Mucosa of gallbladder (tissue), 1 donor: ENCODE measurements at places on chromosomes 13 and 19. TPM values are rescaled to one million over a fixed set of nuclear protein-coding genes. Genes with fewer than 3 reads are reported as not detected.
A peak's percentile ranks its signal among the peaks of the same experiment; 100 is the strongest.

The KLK12 gene
- total RNA-seq = 0.78 TPM

The CCDC70 gene
- total RNA-seq = not detected

The HRC gene
- total RNA-seq = 2.1 TPM

The ATP7B gene
- 54.9 TPM for total RNA-seq

The MLNR gene
- not detected for total RNA-seq

DNA sequence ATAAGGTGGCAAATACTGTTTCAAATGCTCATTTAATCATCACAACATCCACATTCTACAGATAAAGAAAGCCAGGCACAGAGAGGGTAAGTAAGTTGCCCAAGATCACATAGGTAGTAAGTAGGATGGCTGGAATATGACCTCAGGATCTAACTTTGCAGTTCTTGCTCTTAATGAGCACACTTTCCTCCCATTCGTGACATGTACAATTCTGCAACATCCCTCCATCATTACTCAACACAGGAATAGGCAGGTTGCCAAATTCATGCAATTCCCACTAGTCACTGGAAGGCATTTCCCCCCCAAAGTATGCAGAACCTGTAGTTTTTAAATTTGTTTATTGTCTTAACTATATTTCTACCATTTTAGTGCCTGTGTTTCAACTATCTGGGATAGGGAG, 109.2 kb downstream of the OLFM4 start:
- DNase-seq = no peak

DNA sequence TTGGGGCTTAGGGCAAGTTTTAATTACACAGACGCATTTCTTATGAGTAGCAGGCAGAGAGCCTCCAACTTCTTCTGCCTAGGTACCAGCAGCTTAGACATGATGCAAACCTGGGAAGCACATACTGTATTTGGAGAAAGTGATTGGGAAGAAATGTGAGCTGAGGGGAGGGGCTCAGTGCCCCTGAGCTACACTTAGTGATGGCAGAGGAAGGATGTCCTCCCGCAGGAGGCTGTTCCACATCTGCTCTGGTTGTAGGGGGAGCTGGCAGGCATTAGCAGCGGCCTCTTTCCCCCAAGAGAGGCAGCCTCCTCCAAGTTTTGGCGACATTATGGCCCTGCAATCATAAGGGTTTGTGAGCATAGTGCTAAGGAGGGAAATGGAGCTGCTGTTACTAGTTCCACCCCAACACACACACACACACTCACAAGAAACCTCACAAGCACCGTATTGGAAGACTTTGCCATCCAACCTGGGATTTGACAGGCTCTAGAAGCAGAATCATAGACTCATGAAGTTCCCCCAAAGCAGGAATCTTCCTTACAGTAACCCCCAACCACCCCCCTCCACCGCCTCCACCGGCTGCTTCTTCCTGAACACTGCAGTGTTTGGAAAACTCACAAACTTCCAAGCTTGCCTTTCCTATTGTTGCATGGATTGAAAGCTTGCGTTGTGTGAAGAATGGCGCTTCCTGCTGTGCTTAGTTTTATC, 3.3 kb downstream of the ALOX5AP start:
- no peak for DNase-seq

- DNase-seq = no peak
Measured at GRCh38 chr13:49214917-49215376, 5.2 kb upstream of the MLNR start.

DNA sequence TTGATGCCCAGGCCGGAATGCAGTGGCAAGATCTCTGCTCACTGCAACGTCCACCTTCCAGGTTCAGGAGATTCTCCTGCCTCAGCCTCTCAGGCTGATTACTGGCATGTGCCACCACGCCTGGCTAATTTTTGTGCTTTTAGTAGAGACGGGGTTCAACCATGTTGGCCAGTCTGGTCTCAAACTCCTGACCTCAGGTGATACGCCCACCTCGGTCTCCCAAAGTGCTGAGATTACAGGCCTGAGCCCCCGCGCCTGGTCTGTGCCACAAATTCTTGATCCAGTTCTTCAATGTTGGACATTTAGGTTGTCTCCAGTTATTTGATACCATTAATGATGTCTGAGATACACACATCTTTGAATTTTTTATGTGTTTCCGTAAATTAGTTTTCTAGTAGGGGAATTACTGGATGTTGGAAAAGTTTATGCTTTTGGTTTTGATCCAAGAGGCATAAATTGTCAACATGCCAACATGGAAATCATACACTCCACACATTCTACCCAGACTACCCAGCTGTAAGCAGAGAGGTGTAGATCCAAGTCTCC, 525 bp upstream of the COG3 start:
- no peak for DNase-seq

DNA sequence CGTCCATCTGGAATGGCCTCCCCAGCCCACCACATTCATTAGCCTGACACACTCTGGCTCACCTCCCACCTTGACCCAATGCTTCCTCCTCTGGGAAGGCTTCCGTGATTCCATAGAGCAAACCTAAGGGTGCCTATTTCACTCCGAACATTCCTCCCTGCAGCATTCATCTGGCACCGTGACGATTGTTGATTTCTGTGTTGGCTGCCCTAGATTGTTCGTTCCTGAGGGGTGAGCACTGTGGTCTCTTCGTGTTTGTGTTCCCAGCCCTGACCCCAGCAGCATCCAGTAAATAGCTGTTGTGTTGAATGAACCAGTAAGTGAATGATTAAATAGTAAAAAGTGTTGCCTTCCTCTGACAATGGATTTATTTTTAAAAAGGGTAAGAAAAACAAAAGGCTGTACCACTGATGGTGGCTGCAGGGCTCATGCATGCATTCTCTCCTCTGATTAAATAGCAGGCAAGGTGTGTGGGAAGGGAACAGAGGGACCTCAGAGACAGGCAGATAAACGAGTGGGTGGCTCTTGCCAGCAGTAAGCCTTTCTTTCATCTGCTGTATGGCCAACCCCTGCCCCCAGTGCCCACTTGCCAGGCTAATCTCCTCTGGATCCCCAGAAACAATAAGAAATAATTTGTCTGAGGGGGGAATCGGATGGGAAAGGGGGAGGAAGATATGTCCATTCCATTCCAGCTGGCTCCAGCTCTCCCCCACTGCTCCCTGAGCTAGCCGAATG, 48.4 kb upstream of the CACNA1A start:
- DNase-seq = no peak

GRCh38 chr19:15636026-15636425, 4.7 kb upstream of the CYP4F3 start:
- no peak for DNase-seq

DNA sequence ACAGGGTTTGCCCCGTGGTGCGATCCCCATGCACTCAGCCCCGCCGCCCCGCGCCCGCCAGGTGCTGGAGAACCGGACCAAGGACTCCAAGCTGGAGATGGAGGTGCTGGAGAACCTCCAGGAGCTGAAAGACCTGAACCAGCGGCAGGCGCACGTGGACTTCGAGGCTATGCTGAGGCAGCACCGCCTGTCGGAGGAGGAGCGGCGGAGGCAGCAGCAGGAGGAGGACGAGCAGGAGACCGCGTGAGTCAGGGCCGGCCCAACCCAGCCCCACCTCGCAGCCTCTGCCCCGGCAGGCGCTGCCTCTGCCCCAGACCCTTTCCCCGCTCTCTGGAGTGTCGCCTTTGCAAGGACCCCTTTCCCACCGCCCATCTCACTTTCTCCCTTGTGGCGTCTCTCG, 11.3 kb downstream of the YJU2 start:
- DNase-seq = no peak

- DNase-seq = no peak
Measured at GRCh38 chr19:42178791-42179674, 38.4 kb downstream of the DEDD2 start.

DNA sequence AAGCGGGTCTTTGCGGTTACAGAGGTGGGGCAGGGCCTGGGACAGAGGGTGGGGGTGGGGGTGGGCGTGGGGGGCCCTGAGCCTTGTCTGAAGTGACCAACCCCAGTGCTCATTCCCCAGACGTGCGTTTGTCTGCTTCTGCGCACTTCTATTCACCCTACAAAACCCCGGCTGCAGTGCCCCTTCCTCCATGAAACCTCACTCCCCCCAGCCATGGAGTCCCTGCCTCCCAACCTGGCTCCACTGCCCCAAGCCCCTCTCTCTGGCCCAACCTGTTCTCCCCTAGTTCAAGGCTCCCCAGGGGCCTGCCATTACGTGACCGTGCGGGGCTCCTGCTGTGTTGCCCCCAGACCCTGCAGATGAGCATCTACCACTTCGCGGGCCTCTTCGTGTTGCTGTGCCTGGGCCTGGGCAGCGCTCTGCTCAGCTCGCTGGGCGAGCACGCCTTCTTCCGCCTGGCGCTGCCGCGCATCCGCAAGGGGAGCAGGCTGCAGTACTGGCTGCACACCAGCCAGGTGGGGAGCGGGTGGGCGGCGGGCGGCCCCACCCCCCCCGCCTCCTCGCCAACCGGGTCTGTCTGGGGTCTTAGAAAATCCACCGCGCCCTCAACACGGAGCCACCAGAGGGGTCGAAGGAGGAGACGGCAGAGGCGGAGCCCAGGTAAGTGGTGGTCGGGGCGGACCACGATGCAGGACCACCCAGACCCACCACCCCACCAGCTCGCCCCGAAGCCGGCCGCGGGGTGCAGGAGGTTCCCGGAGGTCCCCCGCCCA, 8.2 kb downstream of the GRIN3B start:
- DNase-seq = no peak

- no peak for DNase-seq
Measured at GRCh38 chr13:30864433-30865122, 41.5 kb upstream of the MEDAG start.

GRCh38 chr13:29905845-29906244, 55.4 kb upstream of the UBL3 start:
- DNase-seq = peak; percentile 61

GRCh38 chr13:113839536-113840204, 24.2 kb downstream of the GAS6 start:
- DNase-seq = no peak

- DNase-seq = no peak
Measured at GRCh38 chr19:3333662-3334061, 32.7 kb upstream of the NFIC start.

DNA sequence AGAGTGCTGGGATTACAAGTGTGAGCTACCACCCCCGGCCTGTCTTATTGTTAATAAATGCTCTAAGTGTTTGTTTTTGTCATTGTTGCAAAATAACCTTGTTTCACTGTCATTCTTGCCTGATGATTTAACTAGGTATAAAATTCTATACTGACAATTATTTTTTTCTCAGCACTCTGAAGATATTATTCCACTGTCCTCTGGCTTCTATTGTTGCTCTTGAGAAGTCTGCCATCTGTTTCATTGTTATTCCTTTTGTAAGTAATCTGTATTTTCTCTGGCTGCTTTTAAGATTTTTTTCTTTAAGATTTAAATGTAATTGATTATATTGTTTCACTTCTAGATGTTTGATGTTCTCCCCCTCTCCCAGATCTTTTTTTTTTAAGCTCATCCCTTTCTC, 17.6 kb downstream of the ZNF420 start:
- DNase-seq = no peak

DNA sequence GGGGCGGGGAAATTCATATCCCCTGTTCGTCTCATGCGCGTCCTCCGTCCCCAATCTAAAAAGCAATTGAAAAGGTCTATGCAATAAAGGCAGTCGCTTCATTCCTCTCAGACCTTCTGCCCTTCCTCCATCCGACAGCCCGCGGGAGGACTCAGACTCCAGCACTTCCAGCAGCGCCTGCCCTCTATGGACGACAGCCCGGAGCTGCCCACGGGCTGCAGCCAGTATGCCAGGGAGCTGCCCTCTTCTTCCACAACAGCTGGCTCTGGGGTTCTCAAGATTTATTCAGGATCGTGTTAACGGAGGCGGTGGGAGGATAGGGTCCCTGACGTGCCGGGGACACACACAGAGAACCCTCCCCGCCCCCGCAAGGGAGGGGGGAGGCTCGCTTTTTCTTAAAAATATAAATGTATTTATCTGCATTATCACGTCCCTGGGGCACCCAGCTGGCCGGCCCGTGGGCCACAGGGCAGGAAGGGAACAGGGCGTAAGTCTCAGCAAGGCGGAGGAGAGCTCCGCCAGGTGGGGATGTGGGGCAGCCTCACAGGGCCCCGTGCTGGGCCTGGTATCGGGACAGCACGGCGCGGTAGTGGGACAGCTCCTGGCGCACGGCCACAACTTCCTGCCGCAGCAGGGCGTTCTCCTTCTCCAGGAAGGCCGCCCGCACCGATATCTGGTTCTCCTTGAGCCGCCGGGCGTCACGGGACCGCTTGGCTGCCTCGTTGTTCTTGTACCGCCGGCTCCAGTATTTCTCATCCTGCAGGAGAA, 6.7 kb downstream of the DBP start:
- DNase-seq = peak; percentile 81

- peak; percentile 72 for DNase-seq
Measured at GRCh38 chr13:50244713-50245574, 229.7 kb downstream of the KCNRG start.

GRCh38 chr19:13842291-13843103, 34.4 kb upstream of the NANOS3 start:
- DNase-seq = peak; percentile 82
